ENCODE measurements at places on chromosomes 11 and 22. TPM values are rescaled to one million over a fixed set of nuclear protein-coding genes. Genes with fewer than 3 reads are reported as not detected.

GRCh38 chr22:30223303-30223702, 23.3 kb downstream of the LIF start:
- no peak for DNase-seq
- H3K4me1 ChIP-seq, result no peaks in the 10 kb centered on the region
- no peaks in the 10 kb centered on the region for H3K27me3 ChIP-seq
- no peak overlapping the region for H3K4me3 ChIP-seq

CWC15 gene
- 45.3 TPM for total RNA-seq

- no peak overlapping the region for H3K4me3 ChIP-seq
- no peak for DNase-seq
These were observed 97.5 kb upstream of the CCDC179 start for GRCh38 chr11:22957786-22958185.

GRCh38 chr22:45684169-45684568, 12.5 kb downstream of the ATXN10 start:
- no peaks in the 10 kb centered on the region for H3K36me3 ChIP-seq
- H3K4me1 ChIP-seq, result no peaks in the 10 kb centered on the region
- H3K27me3 ChIP-seq, result no peaks in the 10 kb centered on the region
- no peak overlapping the region for H3K4me3 ChIP-seq
- DNase-seq, result no peak

- H3K27me3 ChIP-seq, result no peaks in the 10 kb centered on the region
- no peak for DNase-seq
- H3K27ac ChIP-seq, result no peak overlapping the region
- no peaks in the 10 kb centered on the region for H3K36me3 ChIP-seq
These were observed 58.2 kb downstream of the COMMD9 start for GRCh38 chr11:36230779-36231699.

HEPACAM gene
- total RNA-seq, result 0.83 TPM

DNA sequence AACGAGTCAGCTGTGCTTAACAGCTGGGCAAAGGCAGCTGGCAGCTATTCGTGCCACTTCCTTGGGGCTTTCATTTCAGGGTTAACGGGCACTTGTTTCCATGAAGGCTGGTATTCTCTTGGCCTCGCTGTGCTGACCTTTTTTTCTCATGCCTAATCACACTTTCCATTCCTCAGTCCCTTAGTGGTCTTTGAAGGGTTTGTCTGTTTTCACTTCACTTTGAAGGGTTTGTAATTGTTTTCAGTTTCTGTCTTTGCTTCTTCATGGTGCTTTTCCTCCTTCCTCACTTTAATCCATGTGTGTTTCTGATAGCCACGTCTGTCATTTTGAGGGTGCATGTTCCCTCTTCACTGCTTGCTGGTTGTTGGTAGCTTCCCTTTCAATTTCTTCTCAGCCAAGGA, 24.6 kb downstream of the PPIL2 start:
- H3K27me3 ChIP-seq, result no peaks in the 10 kb centered on the region
- H3K27ac ChIP-seq, result no peak overlapping the region
- peaks cover 64% of the 10 kb centered on the region for H3K36me3 ChIP-seq
- DNase-seq, result no peak

CCDC34 gene
- total RNA-seq, result 2.6 TPM

Data from right atrium auricular region (tissue), 2 donors.